ENCODE measurements at places on chromosomes 7 and 10. TPM values are rescaled to one million over a fixed set of nuclear protein-coding genes. Genes with fewer than 3 reads are reported as not detected.

Gene ACSL5
- 5.0 TPM for total RNA-seq

Gene LAMB1
- 478 TPM for total RNA-seq

Gene FAM241B
- total RNA-seq: 0.29 TPM

Gene NEBL
- total RNA-seq: 0.17 TPM

Gene NUTM2D
- 2.2 TPM for total RNA-seq

Gene STAG3
- 1.6 TPM for total RNA-seq

Gene FAM25C
- not detected for total RNA-seq

Gene OPALIN
- total RNA-seq: not detected

Gene PDCD11
- total RNA-seq: 25.5 TPM

Gene CHN2
- total RNA-seq: 0.29 TPM

Gene CDHR1
- not detected for total RNA-seq

Gene TDRD1
- total RNA-seq: 0.50 TPM

Gene SORCS1
- total RNA-seq: not detected

Gene NCF1
- not detected for total RNA-seq

Gene BMPER
- 11.2 TPM for total RNA-seq

Gene SLC26A5
- not detected for total RNA-seq

Gene RADIL
- 1.3 TPM for total RNA-seq

Gene ANAPC16
- total RNA-seq: 53.1 TPM

Gene ZCCHC24
- 48.3 TPM for total RNA-seq

Gene PIK3AP1
- not detected for total RNA-seq

Gene MCU
- total RNA-seq: 49.0 TPM

Gene AKR1C1
- 528 TPM for total RNA-seq

Gene PCLO
- total RNA-seq: 0.33 TPM

Gene MYOZ1
- total RNA-seq: 0.33 TPM

Gene COL13A1
- 21.5 TPM for total RNA-seq

Gene TSPAN15
- 0.44 TPM for total RNA-seq

Gene AZGP1
- not detected for total RNA-seq

Gene PRSS2
- total RNA-seq: not detected

Gene OR2A14
- not detected for total RNA-seq

Gene CACUL1
- 25.3 TPM for total RNA-seq

Gene OR2A12
- total RNA-seq: not detected

Gene BRAT1
- 31.4 TPM for total RNA-seq

Gene CYP2C8
- total RNA-seq: 0.33 TPM

Gene NXPH1
- not detected for total RNA-seq

Gene SYCE1
- not detected for total RNA-seq

Gene SMO
- total RNA-seq: 3.2 TPM

Gene CHST3
- total RNA-seq: 15.4 TPM

Gene GATA3
- total RNA-seq: not detected
